ENCODE measurements at places on chromosomes 2 and 18. TPM values are rescaled to one million over a fixed set of nuclear protein-coding genes. Genes with fewer than 3 reads are reported as not detected.

The CYP27C1 gene
- total RNA-seq = 7.6 TPM

The QPCT gene
- 12.2 TPM for total RNA-seq

The MATN3 gene
- total RNA-seq = 1.5 TPM

The UGT1A4 gene
- total RNA-seq = 0.29 TPM

The PJVK gene
- 5.1 TPM for total RNA-seq

The NOL4 gene
- total RNA-seq = 2.7 TPM

The FASTKD2 gene
- 41.5 TPM for total RNA-seq

The ZNF521 gene
- total RNA-seq = 58.0 TPM

The REG3A gene
- not detected for total RNA-seq

The RESP18 gene
- total RNA-seq = not detected
